ENCODE measurements at places on chromosomes 1 and 21.

- DNase-seq, result no peak
Observed at GRCh38 chr1:54980528-54981241, at the start of gene TMEM61. TMEM61 (plus strand) TSS chr1:54980628; CDS start chr1:54981066, 438 bp downstream.

GRCh38 chr1:197911857-197912696 is 5.1 kb upstream of the LHX9 start:
- DNase-seq, result no peak

- no peak for DNase-seq
Observed at GRCh38 chr21:45763074-45763473, 119.5 kb downstream of the PCBP3 start.

DNA sequence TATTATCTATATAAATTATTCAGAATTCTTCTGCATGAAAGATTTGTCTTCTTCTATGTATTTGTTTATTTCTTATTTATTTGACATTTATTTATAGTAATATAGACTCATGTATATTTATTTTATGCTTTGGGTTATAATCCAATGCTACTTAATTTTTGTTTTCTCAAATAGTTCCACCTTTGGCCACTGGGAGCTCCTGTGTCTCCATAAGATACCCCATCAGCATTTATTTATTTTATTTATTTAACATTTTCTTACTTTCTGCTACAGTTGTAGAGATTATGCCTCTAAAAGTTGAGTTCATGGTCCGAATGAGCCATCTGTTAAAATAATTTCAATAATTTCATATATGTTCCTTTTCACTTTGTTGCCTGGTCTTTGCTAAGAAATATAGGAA is 289.4 kb downstream of the ADGRL2 start:
- DNase-seq, result no peak

DNA sequence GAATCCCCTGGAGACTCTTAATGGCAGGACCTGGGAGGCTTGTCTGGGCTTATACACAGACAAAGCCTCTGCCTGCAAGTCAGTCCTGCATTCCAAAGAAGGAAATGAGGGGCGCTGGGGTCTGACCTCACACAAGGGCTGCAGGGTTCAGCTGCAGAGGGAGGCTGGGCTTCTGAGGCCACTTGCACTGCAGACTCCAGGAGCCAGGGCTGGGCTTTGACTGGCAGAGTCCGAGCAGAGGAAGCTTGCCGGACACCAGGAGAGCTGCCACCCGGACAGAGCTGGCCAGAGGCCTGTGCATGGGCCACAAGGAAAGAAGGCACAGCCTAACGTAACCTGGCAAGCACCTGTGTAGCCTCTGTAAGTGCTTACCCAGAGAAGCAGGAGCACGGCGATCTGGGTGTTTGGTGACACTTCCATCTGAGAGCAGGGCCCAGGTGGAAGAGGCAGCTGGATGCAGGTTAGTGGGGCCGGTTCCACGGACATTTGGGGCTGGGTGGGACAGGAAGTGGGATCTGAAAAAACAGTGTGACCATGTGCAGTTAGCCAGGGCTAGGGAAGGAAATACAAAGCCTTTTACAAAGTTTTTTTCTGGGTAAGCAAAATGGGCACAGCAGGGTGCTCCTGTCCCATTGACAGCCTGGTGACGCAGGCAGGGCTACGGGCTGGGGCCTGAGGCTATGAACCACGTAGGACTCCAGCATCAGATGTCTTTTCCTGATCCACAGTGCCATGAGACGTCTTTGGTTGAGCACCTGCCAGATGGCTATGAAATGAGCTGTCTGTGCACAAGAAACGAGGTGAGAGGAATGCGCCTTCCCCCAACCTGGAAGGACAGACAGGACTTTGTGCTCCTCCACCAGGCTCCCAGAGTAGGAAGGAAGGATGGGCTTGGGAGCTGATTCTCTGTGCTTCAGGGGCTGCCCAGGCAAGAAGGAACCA is 37.3 kb upstream of the LBR start:
- DNase-seq, result no peak

- DNase-seq, result no peak
Observed at GRCh38 chr1:91404151-91405012, at the start of gene HFM1. HFM1 (minus strand) TSS chr1:91404837; CDS start chr1:91401082, 3,755 bp downstream.

DNA sequence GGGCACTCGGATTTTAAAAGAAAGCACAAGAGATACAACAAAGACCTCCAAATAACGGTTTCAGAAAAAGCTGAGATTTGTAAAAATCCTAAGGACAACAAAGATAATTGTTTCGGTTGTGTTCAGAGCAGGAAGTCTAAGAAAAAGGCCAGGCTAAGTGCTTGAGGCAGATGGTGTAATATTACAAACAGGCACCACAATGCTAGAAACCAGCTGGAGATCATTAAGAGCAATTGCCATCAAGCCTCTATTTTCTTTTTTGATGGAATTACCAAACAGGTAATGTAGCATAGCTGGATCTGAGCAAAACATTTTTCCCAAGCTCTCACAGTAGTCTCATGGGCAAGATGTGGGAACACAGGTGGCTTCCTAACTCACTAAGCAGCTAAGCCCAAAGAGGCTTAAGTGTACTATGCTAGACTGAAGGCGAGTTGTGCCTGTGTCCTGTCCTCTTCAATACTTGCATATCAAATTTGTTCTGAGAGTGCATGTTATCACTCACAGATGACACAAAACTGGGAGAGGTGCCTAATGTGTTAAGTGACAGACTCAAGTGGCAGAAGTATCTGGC is 161.6 kb downstream of the GLUL start:
- DNase-seq, result no peak

DNA sequence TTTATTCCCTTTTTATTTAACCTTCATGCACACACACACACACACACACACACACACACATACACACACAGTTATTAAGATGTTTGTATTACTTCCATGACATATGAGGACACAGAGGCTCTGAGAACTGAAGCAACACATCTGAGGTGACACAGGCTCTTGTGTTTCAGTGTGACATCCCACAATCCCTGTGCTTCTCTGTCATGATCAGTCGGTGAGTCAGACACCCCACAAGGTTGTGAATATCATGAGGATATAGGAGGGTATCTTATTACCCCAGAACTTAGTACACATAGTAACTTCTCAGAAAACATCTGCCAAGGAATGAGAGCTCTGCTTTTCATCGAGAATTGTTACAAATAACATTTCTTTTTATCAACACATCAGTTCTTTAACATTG is 459.3 kb downstream of the PLPP3 start:
- no peak for DNase-seq

DNA sequence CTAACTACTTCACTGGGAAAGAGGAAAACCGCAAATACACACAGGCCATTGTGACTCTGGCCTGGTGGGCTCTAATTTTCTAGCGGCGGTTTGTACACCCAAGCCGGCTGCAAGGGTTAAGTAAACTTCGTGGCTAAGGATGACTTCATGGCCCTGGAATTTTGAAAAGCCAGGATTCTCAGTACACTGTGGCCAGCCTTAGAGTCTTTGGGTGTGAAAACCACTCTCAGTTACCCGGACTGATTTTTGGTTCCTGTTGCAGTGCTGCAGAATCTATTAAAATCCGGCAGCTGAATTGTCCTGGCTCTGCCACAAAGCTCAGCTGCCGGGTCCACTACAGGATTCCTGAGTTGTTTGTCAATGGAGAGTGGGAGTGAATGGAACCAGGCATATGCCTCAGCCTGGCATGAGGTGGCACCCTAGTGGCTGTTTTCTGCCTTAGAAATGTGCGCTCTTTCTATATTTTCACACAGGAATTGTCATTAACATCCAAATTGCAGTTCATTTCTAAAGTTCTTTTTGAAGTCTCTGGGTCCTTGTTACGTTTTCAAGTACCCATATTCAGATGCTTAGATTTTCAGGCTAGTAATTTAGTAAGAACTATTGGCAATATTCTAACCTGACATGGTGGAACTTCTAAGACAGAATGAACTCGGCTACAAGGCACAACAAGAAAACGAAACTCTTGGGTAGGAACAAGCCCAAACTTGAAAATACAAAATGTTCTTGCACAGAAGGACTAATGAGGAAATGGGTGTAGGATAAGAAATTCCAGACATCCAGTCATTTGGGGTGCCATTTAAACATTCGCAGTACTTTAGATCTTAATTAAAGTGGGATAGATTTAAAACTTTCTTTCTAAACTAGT is 255.9 kb downstream of the NFIA start:
- peak; percentile 78 for DNase-seq

DNA sequence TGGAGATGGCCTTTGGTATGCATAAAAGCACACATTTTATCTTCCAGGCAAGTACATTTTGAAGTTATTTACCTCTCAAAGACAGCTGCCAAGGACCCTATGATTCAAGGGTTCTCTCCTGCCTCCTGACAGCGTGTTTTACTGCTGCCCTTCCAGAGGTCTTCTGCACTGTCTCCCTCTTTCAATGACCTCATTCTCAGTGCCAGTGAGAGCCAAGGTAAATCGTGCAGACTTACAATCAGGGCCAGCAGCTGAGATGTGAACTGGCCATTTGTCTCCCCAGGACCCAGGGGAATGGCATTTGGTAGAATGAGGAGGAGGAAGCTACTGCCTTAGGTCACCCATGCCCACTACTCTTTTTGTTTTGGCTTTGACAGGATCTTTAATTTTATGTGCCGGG is 84.2 kb upstream of the FGGY start:
- DNase-seq, result no peak

DNA sequence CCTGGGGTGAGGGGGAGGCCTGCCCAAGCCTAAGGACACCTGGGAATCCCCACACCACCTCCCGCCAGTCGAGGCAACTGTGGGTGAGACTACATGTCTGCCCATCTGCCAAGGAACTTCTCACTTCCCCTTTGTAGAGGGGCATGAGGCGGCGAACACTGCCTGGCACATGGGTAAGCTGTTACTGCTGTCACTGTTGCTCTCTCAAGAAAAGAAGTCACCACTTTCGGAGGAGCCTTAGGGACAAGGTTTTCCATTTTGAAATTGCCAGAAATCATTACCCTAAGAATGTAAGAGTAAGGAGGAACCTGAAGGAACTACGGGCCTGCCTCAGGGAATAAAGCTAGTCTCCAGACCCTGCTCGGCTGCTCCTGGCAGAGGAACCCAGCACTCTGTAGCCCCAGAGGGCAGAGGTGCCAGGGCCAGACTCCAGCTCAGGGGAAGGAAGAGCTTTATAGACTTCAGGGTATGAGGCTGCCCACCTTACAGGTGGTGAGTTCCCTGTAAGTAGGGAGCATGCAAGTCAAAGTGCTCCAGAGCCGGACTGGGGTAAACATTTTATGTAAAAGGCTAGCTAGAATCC is 23.3 kb downstream of the SLC2A1 start:
- no peak for DNase-seq

DNA sequence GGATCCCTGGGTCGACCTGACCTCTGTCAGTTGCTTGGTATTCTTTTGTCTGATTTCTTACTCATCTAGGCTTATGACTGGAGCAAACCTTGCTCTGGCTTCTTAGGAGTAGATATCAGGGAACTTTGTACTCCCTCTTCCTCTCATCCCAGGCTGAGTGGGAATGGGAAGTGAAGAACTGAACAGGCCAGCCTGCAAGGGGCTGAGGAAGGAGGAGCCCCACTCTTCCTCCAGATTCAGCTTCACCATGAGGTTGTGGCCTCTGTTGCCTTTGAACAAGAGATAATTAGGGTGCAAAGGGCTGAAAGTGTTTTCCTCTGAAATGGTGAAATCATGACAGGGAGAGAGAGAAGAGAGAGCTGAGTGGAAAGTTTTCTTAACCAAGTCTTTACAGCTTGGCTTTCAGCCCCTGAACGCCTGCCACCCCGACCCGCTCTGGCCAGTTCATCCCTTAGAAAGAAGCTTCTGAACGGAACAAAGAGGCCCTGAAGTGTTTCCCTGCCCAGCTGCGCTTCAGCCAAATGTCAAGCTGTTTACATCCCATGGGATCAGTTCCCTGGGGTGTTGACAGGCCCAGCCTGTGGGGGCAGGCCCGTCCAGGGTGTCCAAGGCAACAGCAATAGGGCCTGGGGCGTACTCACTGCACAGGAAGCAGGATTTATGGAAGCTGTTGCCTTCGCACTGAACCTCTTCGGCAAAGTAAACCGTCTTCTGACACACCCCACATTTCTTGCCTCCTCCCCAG is 11.2 kb downstream of the CSRP1 start:
- DNase-seq, result no peak

DNA sequence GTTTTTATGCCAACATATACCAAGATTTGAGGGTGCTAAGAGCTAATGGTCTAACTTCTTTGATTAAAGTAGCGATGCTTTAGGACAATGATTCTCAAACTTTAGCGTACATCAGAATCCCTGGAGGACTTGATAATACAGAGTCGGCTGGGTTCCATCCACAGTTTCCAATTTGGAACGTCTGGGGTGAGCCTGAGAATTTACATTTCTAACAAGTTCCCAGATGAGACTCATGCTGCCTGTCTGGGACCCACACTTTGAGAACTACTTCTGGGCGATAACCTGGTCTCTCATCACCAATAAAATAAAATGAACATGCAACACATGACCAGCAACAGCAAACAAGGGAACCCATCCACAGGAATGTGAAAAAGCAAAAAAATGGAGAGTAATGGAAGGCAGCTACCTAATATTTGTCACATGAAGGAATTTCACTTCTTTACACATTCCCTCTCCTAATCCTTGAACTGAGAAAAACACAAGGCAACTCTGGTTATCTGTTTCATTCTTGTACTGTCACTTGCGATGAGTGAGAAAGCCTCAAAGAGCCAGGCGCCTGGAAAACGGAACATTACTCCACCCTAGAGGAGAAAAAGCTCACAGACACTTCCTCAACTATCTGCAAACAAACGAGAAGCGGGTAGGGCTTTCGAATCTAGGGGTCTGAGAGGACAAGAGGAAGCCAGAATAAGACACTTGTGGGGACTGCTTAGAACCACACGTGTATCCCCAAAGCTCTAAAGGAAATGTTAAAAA is 14.0 kb downstream of the HSF2BP start:
- peak; percentile 35 for DNase-seq

- no peak for DNase-seq
Observed at GRCh38 chr1:245316784-245317183, 162.0 kb downstream of the KIF26B start.
